ENCODE measurements at places on chromosomes 13 and 19.

GRCh38 chr19:6501740-6502648, at the start of gene TUBB4A:
TUBB4A (minus strand) TSS chr19:6502309; CDS start chr19:6502212, 97 bp downstream.
- no peak within 1 kb of the TSS for H3K4me3 ChIP-seq
- no peaks in the 10 kb centered on the region for H3K4me1 ChIP-seq
- no peak for DNase-seq
- no peaks in the 10 kb centered on the region for H3K36me3 ChIP-seq
- H3K27me3 ChIP-seq: peaks cover 18% of the 10 kb centered on the region

DNA sequence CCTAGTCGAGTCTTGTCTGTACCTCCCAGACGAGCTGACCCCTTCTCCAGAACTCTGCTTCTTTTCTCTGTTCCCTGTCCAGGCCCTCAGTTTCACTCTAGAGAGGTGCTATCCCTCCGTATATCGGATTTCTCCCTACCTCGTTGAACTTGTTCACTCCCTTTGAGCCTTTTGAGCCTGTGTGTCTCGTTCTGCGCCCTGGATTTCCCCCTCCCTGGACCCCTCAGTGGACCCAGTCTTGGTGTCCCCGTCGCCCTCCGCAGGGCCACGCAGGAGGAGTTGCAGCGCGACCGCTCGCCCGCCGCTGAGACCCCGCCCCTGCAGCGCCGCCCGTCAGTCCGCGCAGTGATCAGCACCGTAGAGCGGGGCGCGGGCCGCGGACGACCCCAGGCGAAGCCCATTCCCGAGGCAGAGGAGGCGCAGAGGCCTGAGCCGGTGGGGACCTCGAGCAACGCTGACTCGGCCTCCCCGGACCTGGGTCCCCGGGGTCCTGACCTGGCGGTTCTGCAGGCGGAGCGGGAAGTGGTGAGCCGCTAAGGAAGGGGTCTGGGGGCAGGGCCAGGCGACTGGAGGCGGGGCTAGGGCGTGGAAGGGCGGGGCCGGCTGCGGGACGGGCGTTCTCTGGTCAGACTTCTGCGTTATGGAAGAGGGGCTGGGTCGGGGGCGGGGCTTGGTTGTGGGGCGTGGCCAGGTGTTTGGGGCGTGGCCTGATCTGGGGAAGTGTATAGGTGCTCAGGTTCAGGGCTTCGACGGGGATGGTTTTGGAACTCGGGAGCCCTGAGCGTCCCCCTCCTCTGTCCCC, 5.5 kb downstream of the EPS8L1 start:
- H3K27ac ChIP-seq: no peak overlapping the region
- H3K4me1 ChIP-seq: peaks cover 26% of the 10 kb centered on the region
- H3K27me3 ChIP-seq: peaks cover 67% of the 10 kb centered on the region
- peak overlapping the region; percentile 39 for H3K4me3 ChIP-seq
- H3K36me3 ChIP-seq: no peaks in the 10 kb centered on the region
- DNase-seq: peak; percentile 79

GRCh38 chr19:35882114-35882832, 13.9 kb downstream of the APLP1 start:
- no peak overlapping the region for H3K27ac ChIP-seq
- peak; percentile 60 for DNase-seq
- no peaks in the 10 kb centered on the region for H3K4me1 ChIP-seq
- H3K36me3 ChIP-seq: 0 out of 2 replicates have a peak, but pooled peaks cover 3% of the 10 kb centered on the region

GRCh38 chr13:98044301-98044700, 90.8 kb downstream of the IPO5 start:
- H3K27ac ChIP-seq: no peak overlapping the region
- no peaks in the 10 kb centered on the region for H3K4me1 ChIP-seq
- no peaks in the 10 kb centered on the region for H3K36me3 ChIP-seq
- H3K4me3 ChIP-seq: no peak overlapping the region
- H3K27me3 ChIP-seq: no peaks in the 10 kb centered on the region

DNA sequence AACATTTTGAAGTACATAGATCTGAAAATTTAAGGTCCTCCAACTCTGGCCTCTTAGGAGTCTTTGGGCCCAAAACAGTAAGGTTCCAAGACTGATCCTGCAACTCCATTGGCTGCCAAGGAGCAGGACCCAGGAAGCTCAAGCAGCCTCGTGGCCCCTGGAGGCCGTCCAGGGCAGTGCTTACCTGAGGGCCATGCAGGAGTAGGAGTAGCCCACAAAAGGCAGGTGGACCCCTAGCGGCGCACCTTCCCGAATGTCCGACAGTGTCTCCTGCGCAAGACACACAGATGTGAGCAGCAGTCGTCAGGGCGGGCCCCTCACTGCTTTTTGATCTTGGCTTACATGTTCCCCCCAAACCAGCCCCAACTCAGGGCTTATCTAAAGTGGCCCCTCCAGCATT, 5.7 kb upstream of the SIX5 start:
- peaks cover 12% of the 10 kb centered on the region for H3K4me1 ChIP-seq
- peaks cover 68% of the 10 kb centered on the region for H3K36me3 ChIP-seq
- DNase-seq: no peak
- H3K27me3 ChIP-seq: no peaks in the 10 kb centered on the region

DNA sequence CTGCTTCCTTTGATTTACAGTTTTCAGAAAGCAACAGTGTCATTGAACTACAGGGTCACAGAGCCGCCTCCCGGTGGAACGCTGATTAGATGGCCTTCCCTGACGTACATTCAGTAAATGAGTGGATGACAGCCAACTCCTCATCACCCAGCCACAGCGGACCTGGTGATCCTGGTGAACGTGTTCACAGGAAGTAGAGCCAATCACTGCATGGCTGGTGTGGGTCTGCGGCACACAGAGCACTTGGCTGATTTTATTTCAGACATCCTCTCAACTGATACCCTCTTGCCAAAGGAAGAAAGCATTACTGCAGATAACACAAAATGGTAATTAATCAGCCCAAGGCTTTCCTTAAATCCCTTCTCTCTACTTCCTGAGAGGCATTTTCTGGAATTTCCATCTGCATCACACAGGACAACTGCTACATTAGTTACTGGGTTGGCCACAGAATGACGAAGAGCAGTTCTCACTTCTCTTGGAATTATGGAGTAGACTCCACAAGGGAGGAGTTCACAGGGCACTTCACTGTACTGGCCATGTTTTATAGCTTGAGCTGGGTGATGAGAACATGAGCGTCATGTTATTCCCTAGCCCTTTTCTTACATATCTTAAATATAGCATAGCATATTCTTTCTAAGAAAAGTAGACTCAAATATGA, 84.0 kb upstream of the SLC7A1 start:
- H3K27ac ChIP-seq: no peak overlapping the region
- H3K36me3 ChIP-seq: no peaks in the 10 kb centered on the region
- no peak for DNase-seq
- H3K27me3 ChIP-seq: no peaks in the 10 kb centered on the region
- no peak overlapping the region for H3K4me3 ChIP-seq

DNA sequence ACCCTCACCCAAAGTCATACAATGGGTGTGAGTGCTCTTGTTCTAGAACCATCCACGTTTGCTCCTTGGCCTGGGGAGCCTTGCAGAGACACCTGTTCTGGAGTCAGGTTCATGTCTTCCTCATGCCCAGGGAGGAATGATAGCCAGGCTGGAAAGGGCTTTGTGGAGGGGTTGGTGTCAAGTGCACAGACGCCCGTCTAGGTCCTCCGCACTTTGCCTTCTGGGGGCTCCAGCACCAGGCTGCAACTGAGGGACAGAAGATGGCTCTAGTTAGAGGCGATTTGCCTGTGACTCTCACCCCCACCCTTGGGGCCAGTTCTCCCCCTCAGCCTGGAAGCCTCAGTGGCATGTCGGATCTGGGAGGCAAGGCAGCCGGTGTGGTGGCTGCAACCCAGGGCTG, 47.2 kb upstream of the ZNF536 start:
- no peak for DNase-seq
- H3K4me1 ChIP-seq: no peaks in the 10 kb centered on the region
- no peaks in the 10 kb centered on the region for H3K27me3 ChIP-seq
- no peaks in the 10 kb centered on the region for H3K36me3 ChIP-seq
- H3K4me3 ChIP-seq: no peak overlapping the region

- no peak overlapping the region for H3K27ac ChIP-seq
- DNase-seq: no peak
Observed at GRCh38 chr13:112131713-112132113, 64.8 kb downstream of the SOX1 start.

DNA sequence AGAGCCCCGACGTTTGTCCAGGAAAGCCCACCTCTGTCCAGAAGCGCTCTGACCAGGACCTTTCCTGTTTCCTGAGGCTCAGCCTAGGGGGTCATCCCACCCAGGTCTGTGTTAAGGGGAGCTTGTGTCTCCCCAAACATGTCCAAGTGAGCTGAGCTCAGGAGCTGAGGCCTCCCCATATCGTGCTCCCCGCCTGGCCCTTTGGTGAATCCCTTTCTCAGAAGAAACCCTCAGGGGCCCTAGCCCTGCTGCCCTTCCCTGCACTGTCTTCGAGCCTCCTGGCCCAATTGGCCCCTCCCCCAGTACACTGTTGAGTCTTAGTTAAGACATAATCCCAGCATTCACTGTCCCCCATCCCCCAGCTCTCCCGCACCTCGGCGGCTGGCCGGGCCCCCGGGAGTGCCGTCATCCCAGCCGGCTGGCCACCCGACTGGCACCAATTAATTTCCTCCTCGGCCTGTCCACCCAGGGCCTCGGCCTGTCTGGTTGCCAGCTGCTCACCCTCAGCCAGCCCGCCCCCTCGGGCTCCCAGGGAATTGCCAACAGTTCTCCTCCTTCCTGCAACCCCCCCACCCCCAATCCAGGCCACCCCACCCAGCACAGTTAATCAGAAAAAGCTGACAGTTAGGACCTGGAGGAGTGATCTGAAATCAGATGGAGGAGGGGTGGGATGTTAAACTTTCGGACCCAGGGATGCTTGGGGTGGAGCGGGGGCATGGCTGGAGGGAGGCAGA, 13.6 kb downstream of the IER2 start:
- no peaks in the 10 kb centered on the region for H3K27me3 ChIP-seq
- H3K4me3 ChIP-seq: peak overlapping the region; percentile 28
- peak overlapping the region; percentile 94 for H3K27ac ChIP-seq
- peak; percentile 94 for DNase-seq

DNA sequence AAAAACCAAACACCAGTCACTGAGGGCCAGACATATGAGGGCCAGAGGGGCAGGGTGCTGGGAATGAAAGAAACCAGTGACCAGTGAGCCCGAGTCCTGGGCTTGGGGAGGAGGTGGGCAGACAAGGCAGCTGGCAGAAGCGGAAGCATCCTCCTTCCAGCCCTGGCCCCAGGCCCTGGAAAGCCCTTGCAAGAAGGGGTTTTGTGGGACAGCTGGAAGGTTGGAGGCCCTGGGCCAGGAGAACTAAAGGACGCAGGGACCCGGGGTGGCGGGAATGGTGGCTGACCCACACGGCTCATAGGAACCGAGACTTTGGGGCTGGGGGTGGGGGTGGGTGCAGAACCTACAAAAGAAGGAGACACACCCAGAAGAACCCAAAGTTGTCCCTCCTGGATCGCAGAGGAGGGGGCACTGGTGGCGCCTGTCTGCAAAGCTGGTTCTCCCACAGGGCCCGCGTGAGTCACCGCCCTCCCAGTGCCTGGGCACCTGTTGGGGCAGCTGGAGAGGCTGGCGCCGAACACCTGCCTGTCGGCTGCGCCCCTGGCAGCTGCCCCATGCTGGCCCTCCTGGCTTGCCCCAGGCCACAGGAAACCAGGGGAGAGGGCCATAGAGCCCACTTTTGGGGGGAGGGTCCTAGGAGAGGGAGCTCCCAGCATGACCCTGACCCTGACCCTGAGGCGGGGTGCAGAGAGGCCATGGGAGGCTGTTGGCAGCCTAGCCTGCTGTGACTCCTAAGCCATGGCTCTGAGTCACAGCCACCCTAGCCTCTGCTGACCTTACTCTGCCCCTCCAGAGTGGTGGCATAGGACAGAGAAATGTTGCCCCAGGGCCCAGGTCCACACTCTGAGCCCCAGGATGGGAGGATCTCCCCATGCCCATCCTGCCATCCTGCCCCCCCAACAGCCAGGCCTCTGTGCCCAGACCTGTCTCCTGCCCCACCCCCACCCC, 802 bp downstream of the DMPK start:
- H3K36me3 ChIP-seq: peaks cover 63% of the 10 kb centered on the region
- peaks cover 24% of the 10 kb centered on the region for H3K4me1 ChIP-seq
- H3K4me3 ChIP-seq: no peak overlapping the region
- H3K27ac ChIP-seq: no peak overlapping the region

GRCh38 chr13:32837973-32838927, 178.0 kb upstream of the KL start:
- no peaks in the 10 kb centered on the region for H3K27me3 ChIP-seq
- DNase-seq: no peak

- DNase-seq: no peak
- H3K4me1 ChIP-seq: peaks cover 33% of the 10 kb centered on the region
- H3K36me3 ChIP-seq: no peaks in the 10 kb centered on the region
Observed at GRCh38 chr19:46073268-46073922, 32.6 kb upstream of the IGFL4 start.

- H3K4me1 ChIP-seq: no peaks in the 10 kb centered on the region
- no peak for DNase-seq
- H3K27ac ChIP-seq: no peak overlapping the region
- H3K27me3 ChIP-seq: no peaks in the 10 kb centered on the region
Observed at GRCh38 chr13:65892859-65893258, 1337.3 kb downstream of the PCDH9 start.

DNA sequence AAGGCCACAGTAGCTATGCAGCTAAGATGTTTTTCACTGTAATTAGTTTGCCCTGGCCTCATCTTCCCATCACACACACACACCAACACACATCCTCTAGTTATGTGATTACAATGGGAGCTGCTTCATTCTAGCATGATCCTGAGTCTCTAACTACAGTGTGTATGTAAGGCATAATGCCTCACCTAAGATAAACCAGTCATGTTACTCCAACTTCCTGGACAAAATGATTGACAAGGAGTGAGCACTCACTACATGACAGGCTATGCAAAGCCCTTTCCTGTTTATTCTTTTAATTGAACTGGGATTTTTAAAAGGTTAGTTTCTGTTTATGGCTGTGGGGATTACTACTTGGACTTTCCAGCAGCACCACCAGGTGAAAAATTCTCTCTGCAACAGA, 400.8 kb upstream of the ATXN8OS start:
- H3K27ac ChIP-seq: no peak overlapping the region
- no peaks in the 10 kb centered on the region for H3K4me1 ChIP-seq
- H3K27me3 ChIP-seq: no peaks in the 10 kb centered on the region
- no peak for DNase-seq

DNA sequence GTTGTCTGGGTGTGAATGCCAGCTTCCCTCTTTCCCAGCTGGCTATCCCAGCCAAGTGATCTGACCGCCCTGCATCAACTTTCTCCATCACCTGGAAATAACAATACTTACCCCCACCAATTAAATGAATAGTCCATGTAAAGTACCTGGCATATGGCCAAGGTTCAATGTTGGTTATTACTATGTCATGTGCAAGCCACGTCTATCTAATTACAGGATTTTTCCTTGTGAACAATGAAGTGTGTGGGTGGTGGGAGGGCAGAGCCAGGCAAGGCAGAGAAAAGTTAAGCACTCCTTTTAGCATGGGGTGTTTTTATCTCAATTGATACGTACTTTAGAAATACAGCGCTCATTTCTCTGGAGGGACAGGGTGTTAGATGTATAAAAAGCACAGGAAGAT, 121.1 kb downstream of the NHLRC3 start:
- no peaks in the 10 kb centered on the region for H3K4me1 ChIP-seq
- H3K36me3 ChIP-seq: no peaks in the 10 kb centered on the region
- no peak for DNase-seq
- no peak overlapping the region for H3K4me3 ChIP-seq
- no peaks in the 10 kb centered on the region for H3K27me3 ChIP-seq

All from SJSA1 (cell line).